ENCODE measurements at places on chromosomes 7 and 10. TPM values are rescaled to one million over a fixed set of nuclear protein-coding genes. Genes with fewer than 3 reads are reported as not detected.

NODAL gene
- not detected for total RNA-seq

RAB19 gene
- total RNA-seq = 8.1 TPM

CTTNBP2 gene
- total RNA-seq = not detected

MMD2 gene
- not detected for total RNA-seq

DNA sequence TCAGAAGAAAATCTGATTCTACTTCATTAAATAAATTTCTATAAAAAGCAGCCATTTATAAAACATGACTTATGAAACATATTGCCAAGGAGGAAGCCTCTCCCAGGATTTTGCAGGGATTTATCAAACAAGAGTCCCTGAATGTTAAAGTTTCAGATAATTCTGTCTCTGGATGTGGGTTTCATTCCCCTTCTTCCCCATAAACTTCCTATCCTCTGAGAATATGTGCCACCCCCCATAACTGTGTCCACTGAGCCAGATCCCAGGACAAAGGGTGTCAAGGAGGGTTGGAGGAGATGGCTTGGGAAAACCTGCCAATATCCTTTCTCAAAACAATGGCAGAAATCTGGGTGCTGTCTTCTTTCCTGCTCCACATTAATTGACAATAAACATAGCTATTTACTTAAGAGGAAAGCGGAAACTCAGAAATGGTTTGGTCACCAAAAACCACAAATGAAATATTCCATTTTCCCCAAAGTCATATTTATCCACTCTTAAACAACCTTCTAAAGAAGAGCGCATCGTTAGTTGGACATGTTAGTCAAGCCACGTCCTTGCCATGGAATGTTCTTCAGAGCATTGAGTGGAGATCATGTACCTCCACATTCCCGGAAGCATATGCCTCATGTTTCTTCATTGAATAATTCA, 54.3 kb upstream of the AKR1E2 start:
- DNase-seq = no peak

GRCh38 chr10:77533887-77534278, 103.7 kb downstream of the KCNMA1 start:
- no peak for DNase-seq

- no peak for DNase-seq
Observed at GRCh38 chr10:78458983-78459638, 425.4 kb downstream of the RPS24 start.

DNA sequence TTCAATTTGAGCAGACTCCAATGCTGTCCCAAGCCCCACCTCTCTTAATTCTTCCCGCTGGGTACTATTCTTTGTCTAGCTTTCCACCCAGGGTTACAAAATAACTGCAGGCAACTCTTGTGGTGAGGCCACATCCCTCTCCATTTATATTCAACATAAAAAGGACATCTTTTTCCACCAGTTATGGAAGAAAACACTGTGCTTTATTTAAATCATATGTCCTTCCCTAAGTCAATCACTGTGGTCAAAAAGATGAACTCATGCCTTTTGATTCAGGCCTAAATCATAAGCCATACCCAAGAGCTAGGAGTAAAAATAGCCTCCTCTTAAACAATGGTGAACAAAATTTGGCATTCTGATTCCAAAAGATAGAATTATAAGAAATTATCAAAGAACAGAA, 386.0 kb downstream of the SEMA3D start:
- DNase-seq = no peak

DNA sequence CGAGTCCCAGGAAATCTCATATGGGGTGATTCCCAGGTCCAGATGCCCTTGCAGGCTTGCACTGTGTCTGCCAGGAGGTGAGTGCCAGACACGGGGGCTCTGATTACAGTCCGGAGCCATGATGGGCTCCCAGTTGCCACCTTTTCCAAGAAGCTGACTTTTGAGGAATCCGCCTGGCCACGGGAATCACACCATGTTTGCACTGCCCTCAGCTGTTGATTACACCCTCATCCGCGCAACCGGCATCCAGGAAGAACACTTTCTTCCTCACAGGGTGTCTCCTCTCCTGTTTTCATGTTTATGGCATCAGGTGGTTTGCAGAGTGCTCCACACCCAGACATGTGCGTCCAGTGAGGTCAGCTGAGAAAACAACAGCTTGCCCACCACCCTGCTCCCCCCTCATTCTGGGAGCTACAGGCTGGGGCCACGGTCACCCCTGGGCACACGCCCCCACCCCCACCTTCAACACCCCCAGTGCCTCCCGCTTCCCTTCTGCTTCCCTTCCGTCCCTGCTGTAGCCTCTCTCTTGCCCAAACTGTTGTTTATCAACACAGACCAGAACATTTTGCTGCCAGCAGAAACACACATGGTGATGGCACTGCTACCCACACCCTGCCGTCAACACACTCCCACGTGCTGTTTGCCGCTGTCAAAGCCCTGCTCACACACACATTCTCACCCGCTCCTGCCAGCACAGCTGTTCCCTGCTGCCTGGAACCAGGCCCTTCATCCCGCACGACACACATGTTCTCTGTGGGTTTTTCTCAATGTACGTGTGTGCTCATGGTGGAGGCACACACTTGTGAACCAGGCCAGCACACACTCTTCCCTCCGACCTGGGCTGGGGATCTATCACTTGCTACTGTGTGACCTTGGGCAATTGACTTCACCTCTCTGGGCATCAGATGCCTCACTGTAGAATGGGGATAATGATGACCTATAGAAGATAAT, 35.8 kb downstream of the DDIT4 start:
- no peak for DNase-seq

DNA sequence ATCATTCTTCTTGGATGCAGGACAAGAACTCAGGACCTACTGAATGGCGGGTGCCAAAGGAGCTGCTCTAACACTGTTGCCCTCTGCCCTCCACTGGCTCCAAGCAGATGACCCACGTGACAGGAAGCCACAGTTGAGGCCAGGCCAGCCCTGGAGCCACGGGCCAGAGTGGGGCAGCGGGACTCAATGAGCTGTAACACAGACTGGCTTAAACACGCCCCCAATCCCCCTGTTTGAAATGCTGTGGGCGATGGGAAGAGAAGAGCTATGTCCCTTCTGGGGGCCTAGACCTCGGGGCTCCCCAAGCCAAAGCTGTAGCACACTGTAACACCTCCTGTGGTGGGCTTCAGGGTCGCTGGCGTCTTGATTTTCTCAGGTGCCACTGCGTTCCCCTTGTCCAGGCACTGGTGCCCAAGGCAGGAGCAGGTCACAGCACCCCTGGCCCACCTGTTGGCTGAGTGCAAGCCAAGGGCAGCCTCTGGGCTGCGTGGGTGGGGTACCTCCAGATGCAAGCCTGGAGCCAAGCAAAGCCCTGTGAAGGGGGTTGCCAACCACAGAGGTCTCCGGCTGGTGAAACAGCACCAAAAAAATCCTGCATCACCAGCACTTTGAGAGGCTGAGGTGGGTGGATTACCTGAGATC, 18.6 kb upstream of the ZMIZ2 start:
- no peak for DNase-seq

- no peak for DNase-seq
Observed at GRCh38 chr10:100551196-100551595, 15.5 kb downstream of the HIF1AN start.

DNA sequence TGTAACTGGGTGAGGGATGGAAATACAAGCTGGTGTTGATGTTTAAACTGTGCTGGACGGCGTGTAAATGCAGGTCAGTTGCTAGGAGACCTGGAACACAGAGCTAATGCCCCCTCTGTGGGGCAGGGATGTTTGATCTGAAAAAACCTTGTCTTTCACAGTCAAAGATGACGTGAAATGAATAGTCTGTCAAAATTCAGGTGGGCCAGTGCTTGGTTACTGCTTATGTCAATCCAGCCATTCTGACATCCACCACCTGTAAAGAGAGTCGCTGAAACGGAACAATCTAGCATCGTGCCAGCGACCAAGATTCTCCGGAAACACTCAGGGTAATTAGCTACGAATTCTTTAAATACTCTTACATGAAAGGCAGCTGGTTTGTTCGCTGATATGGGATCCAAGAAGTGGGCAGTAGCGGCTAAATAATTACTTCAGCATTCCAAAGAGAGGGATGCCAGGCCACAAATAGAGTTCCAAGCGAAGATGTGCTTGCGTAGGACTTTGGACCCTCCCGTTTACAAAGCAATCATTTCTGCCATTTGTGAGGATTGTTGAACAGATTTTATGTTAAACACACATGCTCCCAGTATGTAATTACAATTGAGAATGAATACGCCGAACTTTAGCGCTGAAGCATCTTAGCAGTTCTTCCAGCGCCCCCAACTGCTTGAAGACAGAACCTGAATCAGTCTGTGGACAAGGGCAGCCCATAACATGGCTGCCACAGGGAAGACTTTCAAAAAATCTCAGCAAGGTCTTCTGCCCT, 7.3 kb upstream of the ASB4 start:
- no peak for DNase-seq

DNA sequence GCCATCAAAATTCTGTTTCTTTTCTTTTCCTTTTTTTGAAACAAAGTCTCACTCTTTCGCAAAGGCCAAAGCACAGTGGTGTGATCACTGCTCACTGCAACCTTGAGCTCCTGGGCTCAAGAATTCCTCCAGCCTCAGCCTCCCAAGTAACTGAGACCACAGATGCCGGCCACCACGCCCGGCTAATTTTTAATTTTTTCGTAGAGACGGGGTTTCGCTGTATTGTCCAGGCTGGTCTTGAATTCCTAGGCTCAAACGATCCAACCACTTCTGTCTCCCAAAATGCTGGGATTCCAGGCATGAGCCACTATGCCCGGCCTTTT, 25.7 kb upstream of the TRIM56 start:
- DNase-seq = no peak

- no peak for DNase-seq
Observed at GRCh38 chr10:2883238-2883637, 184.1 kb upstream of the PFKP start.

DNA sequence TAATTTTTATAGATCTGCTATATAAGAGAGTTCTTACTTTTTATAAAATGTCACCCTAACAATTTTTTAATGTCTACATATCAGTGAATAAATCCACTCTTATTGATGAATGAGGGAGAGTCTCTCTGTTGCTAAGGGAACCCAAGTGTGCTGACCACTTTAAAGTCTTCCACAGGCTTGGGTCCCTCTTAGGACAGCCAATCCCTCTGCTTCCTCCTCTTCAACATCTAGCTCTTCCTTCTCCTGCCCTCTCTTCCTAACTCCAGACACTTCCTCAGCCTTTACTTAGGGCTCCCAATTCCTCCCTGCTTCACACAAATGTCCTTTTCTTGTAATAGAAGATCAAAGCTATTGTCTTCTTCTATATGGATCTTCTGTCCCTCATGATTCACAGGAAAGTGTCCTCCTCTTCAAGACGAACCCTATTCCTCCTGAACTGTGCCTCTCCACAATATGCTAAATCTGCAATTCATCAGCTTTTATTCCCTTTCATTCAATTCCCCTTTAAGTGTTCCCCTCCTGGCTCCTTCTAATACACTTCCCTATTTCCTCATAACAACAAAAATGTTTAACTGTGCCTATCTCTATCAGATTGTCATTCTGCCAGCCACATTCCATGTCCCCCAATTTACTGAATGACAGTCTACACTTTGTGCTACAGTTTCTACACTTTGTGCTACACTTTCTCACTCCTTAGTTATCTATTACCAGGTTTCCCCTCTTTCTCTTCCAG, 37.7 kb downstream of the CDK6 start:
- no peak for DNase-seq

DNA sequence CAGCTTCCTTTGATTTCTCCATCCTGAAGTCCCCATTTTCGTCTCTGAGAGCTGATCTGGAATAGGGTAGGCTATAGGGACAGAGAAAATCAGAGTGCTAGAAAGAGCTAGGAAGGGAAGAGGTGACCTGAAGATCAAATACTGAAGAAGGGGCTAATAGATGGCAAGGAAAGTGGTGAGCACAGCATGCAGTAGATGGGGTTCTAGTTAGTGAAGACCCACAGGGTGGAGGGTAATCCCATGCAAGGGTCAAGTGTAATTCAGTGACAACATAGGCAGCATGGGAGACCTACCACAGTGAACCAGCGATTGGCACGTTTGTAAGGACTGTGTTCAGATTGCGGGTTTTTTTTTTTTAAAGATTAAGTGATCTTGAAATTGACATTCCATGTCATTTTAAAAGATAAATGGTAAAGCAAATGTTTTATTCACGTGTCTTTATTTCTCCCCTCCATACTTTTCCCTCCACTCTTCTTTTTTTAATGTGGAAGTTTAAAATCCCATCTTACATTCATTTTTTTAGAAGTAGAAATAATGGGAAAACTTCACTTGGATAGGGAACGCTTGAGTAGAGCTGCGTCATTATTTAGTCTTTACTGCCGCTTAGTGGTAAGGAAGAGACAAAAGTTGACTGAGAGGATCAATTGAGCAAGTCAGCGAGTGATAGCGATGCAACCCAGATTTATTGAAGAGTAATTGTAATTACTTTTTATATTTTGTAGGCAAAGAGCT, 21.0 kb upstream of the ABI1 start:
- no peak for DNase-seq

DNA sequence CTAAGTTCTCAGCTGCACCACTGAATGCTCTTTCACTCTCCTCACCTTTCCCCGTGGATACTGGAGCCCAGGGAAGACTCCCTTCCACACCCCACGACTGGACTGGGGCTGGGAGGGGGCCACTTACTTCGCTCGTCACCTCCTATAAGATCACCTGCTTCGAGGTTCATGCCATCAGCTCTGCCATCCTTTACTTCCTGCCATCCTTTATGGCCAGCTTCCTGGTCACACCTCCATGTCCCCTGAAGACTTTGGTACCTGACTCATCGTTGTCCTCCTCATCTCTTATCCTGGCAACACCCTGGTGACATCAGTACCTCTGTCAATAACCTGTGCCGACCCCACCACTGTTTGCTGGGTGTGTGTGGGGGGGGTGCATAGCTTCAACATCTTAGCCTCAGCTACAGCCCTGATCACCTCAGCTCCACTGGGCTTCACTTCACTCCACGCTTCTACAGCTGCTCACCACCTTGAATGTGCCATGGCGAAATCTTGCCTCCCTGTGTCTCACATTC, 8.7 kb upstream of the VDAC2 start:
- no peak for DNase-seq

- no peak for DNase-seq
Observed at GRCh38 chr10:48399056-48399541, 92.6 kb downstream of the MAPK8 start.

DNA sequence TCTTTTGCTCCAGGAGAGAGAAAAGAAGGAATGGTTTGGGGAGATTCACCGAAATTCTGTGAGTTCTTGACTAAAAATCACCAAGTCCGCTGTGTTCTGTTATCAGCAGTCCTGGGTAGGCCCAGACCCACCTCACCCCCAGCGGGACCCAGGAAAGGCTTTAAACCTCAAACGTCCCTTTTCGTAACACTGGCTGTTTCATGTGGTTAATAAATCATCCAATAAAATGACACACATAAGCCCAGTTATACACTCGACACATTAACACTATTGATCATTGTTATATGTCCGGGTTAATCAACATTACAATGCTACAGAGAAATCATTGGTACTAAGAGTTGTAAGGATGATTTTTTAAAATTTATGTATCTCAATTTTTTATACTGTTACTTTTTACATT, 25.2 kb downstream of the DIP2C start:
- DNase-seq = no peak
